ENCODE measurements at places on chromosomes 12 and 14. TPM values are rescaled to one million over a fixed set of nuclear protein-coding genes. Genes with fewer than 3 reads are reported as not detected.

The SOAT2 gene
- not detected for total RNA-seq

DNA sequence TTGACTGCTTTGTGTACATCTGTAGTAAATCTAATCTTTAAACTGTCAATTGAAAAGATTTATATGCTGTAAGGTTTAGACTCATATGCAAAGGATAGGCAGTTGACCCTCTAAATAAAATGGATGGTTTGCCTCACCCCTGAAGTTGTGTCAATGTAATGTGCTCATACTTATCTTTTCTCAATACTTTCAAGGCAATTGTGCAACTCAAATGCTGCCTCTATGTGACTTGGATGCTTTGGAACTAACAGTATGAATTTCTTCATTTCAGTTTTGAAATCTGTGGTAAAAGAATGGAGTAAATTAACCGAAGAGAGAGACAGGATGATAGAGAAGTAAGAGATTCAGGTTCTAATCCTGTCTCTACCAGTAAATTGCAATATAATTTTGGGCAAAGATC is 9.7 kb downstream of the PDE6H start:
- DNase-seq, result no peak

The ADAM21 gene
- total RNA-seq, result not detected

GRCh38 chr14:66601932-66602578 is 94.1 kb downstream of the GPHN start:
- DNase-seq, result no peak

DNA sequence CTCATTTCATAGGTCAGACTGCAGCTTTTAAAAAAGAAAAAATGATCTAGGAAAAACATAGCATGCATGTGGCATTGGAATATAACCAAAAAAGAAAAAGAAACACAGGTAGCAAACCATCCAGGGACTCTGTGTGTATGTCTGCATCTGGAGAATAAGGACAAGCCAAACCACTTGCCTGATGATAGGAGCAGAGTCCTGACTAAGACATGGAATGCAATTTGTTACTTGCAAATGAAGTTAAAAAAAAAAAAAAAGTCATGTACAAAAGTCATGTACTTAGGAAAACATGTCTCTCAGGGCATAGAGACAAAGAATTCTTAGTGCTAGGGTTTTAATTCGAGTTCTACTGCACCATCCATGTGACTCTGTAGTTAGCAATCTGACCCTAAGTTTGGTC is 15.9 kb downstream of the TSPAN11 start:
- DNase-seq, result no peak

GRCh38 chr14:63435838-63436237 is 107.3 kb downstream of the PPP2R5E start:
- DNase-seq, result no peak

- peak; percentile 89 for DNase-seq
Observed at GRCh38 chr12:76777765-76778216, 13.9 kb downstream of the ZDHHC17 start.

GRCh38 chr12:34607520-34608195 is 585.4 kb downstream of the ALG10 start:
- no peak for DNase-seq
